ENCODE measurements at places on chromosomes 6 and 20. TPM values are rescaled to one million over a fixed set of nuclear protein-coding genes. Genes with fewer than 3 reads are reported as not detected.

GLP1R gene
- total RNA-seq: not detected

RIN2 gene
- total RNA-seq: 37.7 TPM

SOBP gene
- total RNA-seq: 3.5 TPM

ALDH5A1 gene
- 71.0 TPM for total RNA-seq

ZSCAN31 gene
- 4.2 TPM for total RNA-seq

BTN1A1 gene
- not detected for total RNA-seq

CRISP2 gene
- not detected for total RNA-seq

HLA-DOB gene
- not detected for total RNA-seq

KHDC1L gene
- not detected for total RNA-seq

WFDC2 gene
- total RNA-seq: 1.8 TPM

PHACTR1 gene
- total RNA-seq: 0.20 TPM

All from right lobe of liver (tissue), 6 donors.